Stimulated activated memory B cell treated with anti-CD40 and anti-IgM and Interleukin-4, amounts not matched to agents 10 μg/mL and 1 μg/mL and 100 μg/mL, for 72 hours (primary cell): ENCODE measurements at places on chromosomes 5 and 9.

- peak; percentile 18 for ATAC-seq
These were observed 730 bp downstream of the WWC1 start for GRCh38 chr5:168291964-168292785.

GRCh38 chr9:8895106-8895860 lies 1095.7 kb upstream of the DMAC1 start:
- ATAC-seq, result no peak

- no peak for ATAC-seq
These were observed 43.3 kb upstream of the BARHL1 start for GRCh38 chr9:132539096-132539495.

DNA sequence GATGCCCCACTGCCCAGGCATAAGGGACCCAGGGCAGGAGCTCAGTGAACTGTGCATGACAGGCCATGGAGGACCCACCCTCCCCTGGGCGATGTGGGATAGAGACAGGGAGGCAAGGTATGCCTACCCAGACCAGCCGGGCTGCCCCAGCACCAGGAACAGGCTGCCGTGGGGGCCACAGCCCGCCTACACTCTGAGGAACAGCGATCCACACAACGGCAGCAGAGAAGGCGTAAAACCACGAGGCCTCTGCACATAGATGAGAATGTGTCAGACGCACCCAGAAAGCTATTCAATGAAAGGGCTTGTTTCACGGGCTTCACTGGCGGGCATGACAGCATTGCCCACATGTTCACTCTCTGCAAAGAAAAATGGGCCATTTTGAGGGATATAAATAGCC lies 49.5 kb downstream of the SEMA4D start:
- peak; percentile 59 for ATAC-seq

- ATAC-seq, result no peak
These were observed 58.7 kb upstream of the SPATA31C2 start for GRCh38 chr9:88197016-88197415.

DNA sequence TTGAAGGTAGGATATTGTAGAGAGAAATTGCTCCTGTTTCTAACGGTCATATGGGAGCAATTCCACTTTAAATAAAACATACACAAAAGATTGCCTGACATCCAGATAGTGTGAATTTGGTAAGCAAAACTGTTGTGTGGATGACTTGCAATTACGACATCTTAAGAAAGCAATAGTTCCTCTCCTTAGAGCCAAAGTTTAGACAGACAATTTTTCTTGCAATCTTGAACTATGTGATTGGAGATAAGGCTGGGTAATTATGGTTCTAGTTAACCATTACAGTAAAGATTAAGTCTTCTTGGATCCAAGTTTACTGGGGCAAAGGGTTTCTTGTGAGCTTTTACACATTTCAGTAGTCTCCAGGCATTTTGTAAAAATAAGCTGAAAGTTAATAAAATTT lies 1080.6 kb upstream of the CDH6 start:
- no peak for ATAC-seq

DNA sequence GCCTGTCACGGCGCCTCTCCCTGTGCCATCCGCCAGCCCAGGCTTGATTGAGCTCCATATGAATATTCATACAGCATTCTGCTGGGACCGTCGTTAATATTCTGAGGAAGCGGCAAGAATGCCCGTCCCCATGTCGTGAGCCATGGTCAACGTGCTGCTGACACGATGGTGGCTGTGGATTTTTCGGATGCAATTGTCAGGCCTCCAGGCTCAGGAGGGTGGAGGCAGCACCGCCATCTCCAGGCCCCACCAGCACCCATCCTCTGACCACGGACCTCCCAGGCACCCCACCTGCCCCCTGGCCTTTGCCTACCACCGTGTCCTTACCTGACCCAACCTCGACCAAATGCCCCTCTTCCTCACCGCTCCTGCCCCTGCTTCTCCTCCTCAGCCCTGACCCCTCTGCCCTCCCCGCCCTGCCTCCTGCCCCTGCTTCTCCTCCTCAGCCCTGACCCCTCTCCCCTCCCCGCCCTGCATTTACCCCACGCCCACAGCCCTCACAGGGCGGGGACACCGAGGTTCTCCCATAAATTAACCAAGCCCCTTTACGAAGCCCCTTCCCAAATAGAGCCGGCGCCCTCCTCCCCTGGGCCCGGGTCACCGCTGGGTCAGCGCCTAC lies 9.9 kb downstream of the TMEM250 start:
- ATAC-seq, result no peak

GRCh38 chr5:16863469-16863946 lies 72.6 kb downstream of the MYO10 start:
- no peak for ATAC-seq

GRCh38 chr5:101102506-101102905 lies 199.4 kb upstream of the ST8SIA4 start:
- ATAC-seq, result no peak

DNA sequence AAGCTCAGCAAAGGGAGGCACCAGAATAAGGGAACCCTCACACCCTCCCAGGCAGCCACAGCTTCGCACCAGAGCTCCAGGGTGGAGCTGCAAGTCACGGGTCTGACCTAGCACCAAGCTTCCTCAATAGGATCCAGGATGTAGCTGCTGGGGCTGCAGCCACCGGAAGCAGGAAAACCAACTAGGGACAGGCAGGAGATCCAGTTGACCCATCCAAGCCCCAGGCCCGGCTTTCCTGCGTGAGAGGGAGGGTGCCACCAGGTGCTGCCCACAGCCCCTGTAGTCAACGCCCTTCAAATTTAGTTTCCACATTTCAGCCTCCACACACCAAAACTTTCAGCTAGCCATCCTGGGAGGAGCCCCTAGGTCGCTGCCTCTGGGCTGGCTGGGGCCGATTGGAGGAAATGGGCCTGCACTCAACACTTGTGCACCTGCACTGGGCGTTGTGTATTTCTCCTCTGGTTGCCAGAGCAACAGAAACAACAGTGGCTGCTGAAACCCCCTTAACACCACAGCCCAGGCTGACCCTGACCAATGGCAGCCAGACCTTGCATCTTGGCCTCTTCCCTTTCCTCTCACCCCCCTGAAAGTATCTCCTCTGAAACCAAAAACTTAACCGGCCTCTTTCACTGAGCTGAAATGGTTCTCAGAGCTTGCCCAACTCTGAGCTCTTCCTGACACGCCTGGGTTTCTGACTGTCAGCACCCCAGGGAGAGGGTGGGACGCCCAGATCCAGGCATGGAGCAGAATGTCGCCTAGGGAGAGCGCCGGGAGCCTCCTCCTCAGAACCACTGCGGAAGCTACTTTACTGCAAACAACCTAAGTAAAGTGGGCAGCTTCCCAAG lies 226.5 kb upstream of the MAP3K1 start:
- peak; percentile 99 for ATAC-seq

GRCh38 chr9:89006996-89007967 lies 16.0 kb downstream of the S1PR3 start:
- no peak for ATAC-seq

GRCh38 chr5:54624805-54625568 lies 107.4 kb downstream of the SNX18 start:
- ATAC-seq, result no peak

DNA sequence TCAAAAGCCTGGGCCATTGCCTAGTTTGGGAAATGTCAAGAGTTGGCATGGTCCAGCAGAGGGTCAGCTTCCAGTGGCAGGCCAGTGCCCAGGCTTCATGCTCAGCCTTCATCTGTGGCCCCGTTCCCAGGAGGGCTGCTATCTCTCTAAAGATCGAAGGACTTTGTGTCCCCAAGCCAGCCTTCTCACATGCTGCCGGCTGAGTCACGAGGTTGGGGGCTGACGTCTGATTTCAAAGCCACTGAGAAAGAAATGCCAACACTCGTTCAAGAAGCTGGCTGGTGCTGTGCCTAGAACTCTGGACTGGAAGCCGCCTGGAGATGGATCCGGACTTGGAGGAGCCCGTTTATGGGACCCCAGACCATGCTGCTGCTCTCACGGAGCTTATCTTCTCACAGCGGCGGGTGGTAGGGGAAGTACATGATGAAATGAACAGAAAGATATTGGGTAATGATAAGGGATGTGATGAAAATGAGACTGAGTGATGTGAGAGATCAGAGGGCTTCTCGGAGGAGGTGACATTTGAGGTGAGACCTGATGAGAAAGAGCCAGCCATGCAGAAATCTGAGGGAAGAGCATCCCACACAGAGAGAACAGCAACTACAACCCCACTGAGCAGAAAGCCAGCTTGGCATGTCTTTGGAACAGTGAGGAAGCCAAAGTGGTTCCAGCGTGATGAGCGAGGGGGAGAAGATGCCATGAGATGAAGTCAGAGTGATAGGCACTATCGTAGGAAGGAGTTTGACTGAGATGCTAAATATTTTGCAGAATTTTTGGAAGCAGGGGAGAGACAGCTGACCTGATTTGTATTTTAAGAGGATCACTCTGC lies 54.9 kb upstream of the BOD1 start:
- no peak for ATAC-seq

DNA sequence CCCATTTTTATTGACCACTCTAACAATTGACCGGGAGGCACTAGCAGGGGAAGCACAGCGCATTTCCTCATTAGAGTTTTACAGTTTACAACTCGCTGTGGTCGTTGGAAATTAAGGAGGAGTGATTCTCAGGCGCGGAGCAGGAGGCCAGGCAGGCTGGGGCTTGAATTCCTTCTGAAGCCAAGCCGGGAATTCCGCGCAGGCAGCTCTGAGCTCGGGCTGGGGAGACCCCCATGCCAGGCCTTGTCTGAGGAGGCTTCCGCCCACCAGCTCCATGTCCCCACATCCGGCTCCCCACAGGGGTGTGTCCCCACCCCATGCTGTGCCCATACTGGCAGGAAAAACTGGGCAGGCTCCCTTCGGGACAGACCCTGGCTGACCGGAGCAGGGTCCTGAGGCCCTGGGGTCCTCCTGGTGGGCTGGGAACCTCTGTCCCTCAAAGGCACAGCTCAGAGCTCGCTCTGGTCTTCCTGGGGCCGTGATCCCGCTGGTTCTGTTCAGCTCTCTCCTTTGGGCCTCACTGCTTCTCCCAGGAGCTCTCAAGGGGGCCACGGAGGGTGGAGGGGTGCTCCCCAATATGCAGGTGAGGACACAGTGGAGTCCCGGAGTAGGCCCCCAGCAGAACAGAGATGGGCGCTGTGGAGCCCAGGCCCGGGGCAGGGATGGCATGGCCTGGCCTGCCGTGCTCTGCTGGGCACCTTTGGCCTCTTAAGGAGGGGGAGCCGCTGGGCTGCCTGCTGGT lies 1.3 kb upstream of the NRARP start:
- no peak for ATAC-seq

GRCh38 chr5:169710675-169711074 lies 73.6 kb downstream of the DOCK2 start:
- no peak for ATAC-seq

GRCh38 chr9:124969401-124969800 lies 28.5 kb upstream of the GOLGA1 start:
- ATAC-seq, result no peak

- ATAC-seq, result no peak
These were observed 694 bp upstream of the UAP1L1 start for GRCh38 chr9:137076636-137077009.

DNA sequence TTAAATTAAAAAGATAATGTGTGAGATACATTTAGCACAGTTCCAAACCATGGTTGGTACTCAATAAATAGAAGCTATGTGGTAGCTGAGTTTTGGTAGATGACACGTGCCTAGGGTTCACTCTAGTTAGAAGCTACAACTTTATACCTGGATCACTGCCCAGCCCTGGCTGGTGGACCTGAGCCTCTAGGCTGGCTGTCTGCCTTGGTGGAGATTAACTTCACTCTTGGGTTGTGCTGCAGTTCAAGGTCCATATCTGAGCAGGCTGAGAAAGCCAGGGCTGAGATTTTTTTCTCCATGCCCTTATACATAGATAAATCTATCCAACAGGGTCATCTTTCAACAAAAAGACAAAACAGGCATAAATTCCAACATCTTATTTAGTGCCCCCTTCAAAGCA lies 44.6 kb upstream of the SPDL1 start:
- no peak for ATAC-seq

DNA sequence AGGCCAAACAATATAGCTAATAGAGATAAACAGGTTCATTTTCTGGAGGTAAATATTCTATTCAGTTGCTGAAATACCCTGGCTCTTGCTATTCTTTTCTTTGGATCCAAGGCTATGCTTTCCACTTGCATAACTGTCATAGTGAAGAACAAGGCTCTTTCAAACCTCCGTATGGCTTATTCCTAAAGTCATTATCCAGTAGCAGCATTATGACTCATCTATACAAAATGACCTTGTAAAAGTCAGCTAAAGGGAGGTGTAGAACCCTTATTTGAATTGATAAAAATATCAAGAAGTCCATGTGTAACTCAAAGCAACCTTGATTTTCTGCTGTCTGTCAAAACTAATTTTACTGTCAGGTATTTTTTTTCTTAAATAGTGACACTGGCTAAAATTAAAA lies 447.8 kb downstream of the PLK2 start:
- no peak for ATAC-seq

- no peak for ATAC-seq
These were observed 15.7 kb upstream of the TNC start for GRCh38 chr9:115133649-115134048.

GRCh38 chr5:129362456-129362855 lies 97.6 kb upstream of the ADAMTS19 start:
- ATAC-seq, result no peak

DNA sequence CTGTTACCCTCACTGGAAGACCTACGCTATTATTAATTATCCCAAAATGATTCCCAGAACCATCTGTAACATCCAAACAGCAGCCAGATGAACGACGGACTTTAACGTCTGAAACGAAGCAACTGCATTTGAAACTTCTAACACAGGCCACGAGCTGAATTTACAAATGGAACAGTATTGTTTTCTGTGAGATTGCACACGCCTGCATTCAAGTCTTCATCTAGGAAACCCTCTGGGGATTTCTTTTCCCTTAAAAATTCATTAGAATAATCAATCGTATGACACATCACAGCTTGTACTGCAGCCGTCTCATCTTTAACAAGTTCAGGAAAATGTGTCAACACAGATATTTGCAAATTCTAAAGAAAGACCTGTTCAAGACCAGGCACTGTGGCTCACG lies 80.2 kb downstream of the MYO10 start:
- no peak for ATAC-seq

GRCh38 chr5:77177576-77177975 lies 32.9 kb upstream of the PDE8B start:
- no peak for ATAC-seq

DNA sequence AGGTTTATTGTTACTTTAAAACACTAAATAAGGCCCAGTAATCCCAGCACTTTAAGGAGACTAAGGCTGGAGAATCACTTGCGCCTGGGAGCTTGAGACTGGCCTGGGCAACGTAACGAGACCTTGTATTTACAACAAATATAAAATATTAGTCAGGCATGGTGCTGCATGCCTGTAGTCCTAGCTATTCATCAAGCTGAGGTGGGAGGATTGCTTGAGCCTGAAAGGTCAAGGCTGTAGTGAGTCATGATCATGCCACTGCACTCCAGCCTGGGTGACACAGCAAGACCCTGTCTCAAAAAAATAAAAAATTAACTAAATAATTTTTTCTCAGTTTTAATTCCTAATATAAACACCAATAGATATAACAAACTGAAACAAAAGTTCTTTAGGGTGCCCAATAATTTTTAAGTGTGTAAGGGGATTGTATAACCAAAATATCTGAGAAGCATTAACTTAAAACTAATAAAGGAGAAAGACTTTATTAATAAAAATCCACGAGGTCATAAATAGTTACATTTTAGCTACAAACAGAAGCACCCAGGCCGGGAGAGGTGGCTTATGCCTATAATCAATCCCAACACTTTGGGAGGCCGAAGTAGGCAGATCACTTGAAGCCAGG lies 32.7 kb downstream of the FAM13B start:
- ATAC-seq, result no peak

GRCh38 chr5:82534986-82535385 lies 256.8 kb upstream of the RPS23 start:
- ATAC-seq, result no peak

GRCh38 chr9:99135456-99135855 lies 30.5 kb downstream of the TGFBR1 start:
- peak; percentile 66 for ATAC-seq

- ATAC-seq, result peak; percentile 97
These were observed 75.5 kb downstream of the SGCD start for GRCh38 chr5:156402387-156402921.
